ENCODE measurements at places on chromosomes 2 and 18.

GRCh38 chr2:127217470-127218325, 2.4 kb downstream of the CYP27C1 start:
- DNase-seq: no peak

GRCh38 chr2:240789501-240790369, 30.3 kb downstream of the KIF1A start:
- DNase-seq: no peak

DNA sequence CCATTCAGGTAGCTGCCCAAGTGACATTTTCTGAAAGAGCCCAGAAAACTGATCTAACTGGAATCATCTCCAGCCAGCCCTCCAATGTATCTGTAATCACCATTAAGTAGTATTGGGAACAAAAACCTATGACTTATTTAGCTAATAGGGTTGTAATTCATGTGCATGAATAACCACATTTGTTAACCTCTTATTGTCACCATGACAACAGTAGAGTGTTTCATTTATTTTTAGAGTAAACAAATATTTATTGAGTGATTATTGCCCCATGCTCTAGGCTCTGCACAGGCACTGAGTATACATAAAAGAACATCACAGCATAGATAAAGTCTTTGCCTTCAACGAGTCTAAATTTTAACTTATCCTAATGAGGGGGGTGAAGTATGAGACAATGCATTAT, 265.4 kb upstream of the UBE2E3 start:
- no peak for DNase-seq

GRCh38 chr18:79875931-79876461, 75.5 kb downstream of the SLC66A2 start:
- DNase-seq: no peak

DNA sequence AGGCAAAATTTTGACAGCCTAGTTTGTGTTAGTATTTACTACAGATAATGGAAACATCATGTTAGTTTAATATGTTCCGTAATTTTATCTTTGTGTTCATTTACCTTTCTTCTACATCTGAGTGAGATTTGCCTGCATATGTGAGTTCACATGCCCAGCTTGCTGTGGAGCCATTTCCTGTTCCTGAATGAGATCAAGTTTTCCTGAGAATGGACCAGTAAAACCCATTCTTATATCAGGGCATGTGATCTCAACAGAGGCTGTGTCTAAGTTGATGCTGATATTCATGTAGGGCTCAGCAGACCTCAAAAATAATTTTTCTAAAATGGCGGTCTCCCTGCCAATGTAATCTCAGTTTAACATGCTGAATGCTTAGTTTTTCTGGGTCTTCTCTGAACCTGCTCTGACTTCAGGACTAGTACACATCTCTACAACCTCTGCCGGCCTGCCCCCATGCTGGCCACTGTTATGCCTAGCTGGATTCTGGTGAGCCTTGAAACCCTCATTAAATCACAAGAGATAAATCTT, 1.0 kb downstream of the IL1A start:
- DNase-seq: no peak

- no peak for DNase-seq
Observed at GRCh38 chr2:74045454-74045853, 60.7 kb downstream of the TET3 start.

- DNase-seq: no peak
Observed at GRCh38 chr2:241072151-241072550, 29.9 kb downstream of the MTERF4 start.

DNA sequence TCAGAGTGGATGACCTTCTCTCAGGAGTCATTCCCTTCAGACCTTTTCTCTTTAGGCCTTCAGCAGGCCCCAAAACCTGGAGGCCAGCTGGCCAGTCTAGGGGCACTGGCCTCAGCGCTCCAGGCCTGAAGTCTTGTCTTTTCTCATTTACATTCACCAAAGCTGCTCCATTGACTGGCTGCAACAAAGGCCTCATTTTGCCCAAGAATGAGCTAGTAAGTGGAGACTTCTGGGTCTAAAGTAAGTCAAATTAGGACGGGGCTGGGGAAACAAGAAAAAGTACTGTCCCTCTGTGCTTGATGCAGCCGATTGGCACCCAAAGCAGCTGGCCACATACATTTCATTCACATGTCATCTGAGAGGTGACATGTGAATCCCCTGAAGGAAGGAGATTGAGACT, 83.8 kb upstream of the RIOK3 start:
- no peak for DNase-seq

DNA sequence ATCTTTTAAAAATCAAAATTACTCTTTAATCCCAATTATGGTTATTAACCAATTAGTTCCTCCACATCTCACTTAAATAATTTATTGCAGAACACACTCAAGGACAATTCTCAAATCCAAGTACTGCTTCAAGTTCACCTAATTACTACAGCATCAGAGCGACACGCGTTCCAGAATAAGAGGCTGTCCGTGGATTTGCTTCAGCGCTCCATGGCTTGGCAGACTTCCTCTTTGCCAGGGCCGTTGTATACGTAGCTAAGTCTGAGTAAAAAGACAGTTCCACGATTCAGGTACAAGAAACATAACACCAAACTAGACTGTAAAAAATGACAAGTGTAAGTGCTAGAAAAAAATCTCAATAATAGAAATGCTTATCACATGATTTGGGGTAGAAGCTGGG, 153.2 kb upstream of the MYT1L start:
- no peak for DNase-seq

- DNase-seq: no peak
Observed at GRCh38 chr2:84283506-84283905, 175.6 kb downstream of the SUCLG1 start.

GRCh38 chr2:49108436-49108835, 45.9 kb downstream of the FSHR start:
- no peak for DNase-seq

DNA sequence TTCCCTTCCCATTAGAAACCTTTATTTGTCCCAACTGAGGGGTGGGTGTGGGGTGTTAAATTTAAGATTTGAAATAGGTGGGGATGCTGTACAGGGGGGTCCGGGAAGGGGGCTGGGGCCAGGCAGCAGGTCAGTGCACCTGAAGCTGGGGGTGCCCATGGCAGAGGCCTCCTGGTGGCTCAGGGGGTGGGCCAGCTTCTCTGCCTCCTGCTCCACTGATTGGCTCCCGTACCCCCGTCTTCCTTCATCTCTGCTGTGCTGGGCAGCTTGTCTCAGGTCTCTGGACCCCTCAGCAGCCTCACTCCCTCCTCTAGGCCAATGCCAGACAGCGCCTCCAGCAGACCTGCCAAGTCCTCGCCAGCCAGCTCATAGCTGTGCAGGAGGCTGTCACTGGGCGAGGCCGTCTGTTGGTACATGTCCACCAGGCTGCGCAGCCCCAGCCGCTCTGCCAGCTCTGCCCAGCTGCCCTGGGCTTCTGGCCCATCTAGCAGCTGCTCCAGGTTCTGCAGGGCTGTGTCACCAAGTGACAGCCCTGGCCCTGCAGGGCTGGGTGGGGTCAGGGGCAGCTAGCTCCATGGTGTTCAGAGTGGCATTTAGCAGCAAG, 2.0 kb upstream of the ANKRD62 start:
- DNase-seq: no peak

DNA sequence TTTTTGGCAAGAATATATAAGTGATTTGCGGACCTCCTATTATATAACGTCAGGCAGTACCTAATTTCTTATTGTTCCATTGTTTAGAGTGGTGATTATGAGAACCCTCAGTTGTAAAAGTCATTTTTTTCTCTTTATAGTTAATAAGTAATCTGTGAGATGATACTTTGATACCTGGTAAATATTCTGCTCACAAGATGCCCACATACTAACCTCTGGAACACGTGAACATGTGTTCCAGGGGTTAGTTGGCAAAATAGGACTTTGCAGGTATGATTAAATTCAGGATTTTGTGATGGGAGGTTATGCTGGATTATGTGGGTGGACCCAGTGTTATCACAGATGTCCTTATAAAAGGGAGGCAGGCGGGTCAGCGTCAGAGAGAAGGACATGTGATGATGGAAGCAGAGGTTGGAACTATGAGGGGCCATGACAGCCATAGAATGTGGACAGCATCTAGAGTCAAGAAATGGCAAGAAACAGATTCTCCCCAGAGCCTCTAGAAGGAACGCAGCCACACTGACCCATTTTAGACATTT, 16.8 kb downstream of the MAIP1 start:
- no peak for DNase-seq

- DNase-seq: no peak
Observed at GRCh38 chr2:9377461-9378097, 45.7 kb downstream of the ITGB1BP1 start.

GRCh38 chr2:121375621-121376159, 90.7 kb upstream of the TFCP2L1 start:
- DNase-seq: no peak
